ENCODE measurements at places on chromosomes 4 and X.

DNA sequence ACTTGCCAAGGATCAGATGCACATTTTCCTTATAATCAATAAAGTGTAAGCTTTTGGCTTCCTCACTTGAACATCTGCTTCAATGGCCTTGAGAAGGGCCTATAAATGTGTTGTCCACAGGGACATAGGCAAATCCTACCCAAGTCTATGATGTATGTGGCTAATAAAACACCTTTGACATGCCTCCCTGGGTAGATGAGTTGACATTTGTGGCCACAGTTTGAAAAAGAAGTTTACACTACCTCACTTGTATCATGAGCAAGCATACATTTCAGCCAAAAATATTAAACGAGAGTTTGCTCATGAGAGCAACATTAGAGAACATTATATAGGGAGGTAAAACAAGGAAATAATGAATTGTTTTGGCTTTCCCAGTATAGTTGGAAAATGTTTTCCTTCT, 1067.7 kb downstream of the C4orf33 start:
- DNase-seq, result no peak

GRCh38 chr4:124092101-124092500, 620.4 kb downstream of the ANKRD50 start:
- DNase-seq, result no peak

DNA sequence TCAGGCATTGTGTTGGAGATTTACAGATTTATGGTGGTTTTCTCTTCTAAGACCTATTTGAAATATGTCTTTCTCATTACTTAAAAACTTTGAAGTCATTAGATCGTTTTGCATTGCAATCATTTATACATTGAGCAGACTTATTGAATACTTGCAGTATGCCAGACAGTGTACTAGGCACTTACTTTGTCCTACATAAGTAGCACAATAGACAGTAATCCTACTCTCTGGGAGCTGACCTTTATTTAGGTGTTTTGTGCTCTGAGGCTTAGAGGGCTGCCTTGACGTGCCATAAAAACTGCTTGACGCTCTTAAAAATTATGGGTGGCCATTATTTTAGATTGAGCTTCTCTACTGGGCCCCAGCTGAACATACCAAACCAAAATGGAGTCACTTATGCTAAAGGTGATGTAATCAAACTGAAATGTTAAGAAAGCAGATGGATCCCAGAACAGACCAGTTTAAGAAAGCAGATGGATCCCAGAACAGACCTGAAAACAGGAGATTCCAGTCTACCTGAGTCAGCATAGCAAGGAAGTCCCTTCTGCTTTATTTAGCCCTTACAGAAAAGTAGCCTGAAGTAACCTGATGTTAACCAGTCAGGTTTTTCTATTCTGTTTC, 42.4 kb downstream of the PTTG2 start:
- DNase-seq, result no peak

DNA sequence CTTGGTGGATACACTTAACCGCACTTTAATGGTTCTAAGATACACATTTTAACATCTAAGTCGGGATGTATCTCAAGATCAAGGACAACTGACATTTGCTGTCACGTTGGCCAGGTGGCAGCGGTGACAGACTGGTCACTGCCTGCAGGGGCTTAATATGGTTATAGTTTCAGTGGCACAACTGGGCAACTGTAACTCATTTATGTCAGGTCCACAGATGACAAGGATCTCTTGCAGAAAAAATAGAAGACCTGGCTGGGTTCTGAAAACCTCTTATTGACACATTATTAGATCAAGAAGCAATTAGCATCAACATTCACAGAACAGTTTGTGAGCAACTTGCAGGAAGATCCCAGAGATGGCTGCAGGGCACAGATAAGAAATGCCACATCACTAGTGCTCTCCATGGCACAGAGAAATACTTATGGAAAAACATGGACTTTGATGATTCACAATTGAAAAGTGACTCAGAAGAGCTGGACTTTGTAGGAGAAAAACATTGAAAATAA, 99.6 kb upstream of the SORBS2 start:
- DNase-seq, result no peak

- DNase-seq, result no peak
Measured at GRCh38 chr4:27886120-27886519, 1025.5 kb downstream of the STIM2 start.

DNA sequence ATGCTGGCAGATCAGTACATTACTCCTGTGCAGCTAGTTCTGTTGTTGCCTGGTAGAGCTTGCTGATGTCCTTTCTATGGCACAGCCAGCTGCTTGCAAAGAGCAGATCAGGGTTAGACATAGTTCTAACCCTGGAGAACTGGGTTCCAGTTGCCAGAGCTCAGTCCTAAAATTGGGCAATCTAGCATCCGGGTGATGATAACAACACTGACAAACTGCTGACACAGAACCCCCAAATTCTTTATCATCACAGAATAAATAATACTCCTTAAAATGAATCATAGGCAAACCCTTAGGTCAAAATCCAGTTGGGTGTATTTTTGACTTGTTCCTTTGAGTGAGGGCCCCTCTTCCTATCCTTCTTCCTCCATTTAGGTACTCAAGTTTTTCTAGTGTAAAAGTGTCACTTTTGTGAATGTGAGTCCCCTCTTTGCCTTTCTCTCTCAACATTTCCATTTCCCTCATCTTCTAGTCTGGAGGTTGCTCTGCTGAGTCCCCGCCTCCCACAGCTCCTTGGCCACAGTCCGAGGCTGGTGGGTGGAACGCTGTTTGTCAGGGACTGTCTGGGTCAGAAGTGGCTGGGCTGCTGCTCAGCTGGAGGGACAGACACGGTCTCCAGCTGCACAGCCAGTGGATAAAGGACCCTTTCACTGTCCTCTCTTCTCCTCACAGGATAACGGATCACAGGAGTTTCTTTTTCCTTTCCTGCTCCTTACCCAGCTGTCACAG, 93.6 kb upstream of the RASGEF1B start:
- DNase-seq, result no peak

GRCh38 chr4:14769993-14770392, 232.3 kb upstream of the CPEB2 start:
- DNase-seq, result no peak

- DNase-seq, result no peak
Measured at GRCh38 chr4:100147198-100147597, 43.1 kb downstream of the DDIT4L start.

DNA sequence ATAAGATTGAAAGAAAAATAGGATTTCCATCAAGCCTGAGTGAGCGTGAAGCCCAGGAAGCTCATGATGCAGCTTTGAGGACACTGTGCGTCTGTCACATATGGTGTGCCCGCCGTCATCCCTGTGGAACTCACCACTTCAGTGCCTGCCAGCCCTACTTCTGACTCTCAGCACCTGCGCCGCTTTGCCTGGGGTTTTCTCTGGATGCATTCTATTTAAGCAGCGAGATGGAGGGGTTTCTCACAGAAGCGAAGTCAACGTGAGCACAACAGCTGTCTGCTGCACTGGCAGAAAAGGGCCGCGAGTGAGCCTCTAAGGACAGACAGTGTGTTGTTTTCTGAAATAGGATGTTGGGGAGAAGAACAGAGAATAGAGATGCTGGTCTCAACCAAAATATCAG, 6.2 kb upstream of the TMEM128 start:
- no peak for DNase-seq

DNA sequence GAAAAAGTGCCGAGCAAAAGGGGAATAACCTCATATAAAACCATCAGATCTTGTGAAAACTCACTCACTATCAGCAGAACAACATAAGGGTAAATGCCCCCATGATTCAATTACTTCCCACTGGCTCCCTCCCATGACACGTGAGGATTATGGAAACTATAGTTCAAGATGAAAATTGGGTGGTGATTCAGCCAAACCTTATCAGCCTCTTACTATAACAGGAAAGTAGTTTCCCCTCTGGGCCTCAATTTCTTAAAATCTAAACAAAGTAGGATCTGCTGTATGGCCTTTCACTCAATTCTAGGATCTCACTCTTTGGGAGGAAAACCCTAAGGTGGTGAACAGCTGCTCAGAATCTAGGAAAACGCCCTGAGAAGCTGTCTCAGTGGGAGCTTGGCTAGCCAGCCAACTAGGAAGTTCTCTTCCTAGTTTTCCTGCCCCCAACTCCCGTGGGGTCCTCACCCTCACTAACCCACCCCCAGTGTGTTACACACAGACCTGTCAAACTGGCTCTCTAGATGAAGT, 1017.1 kb upstream of the HS3ST1 start:
- no peak for DNase-seq

Measured in activated CD4-positive, alpha-beta T cell treated with anti-CD3 and anti-CD28 coated beads for 1 hour (primary cell).